ENCODE measurements at places on chromosomes 6 and 20.

GRCh38 chr6:168533414-168533813 lies 92.4 kb downstream of the SMOC2 start:
- no peak for DNase-seq

- no peak for DNase-seq
These were observed 202.4 kb downstream of the FARS2 start for GRCh38 chr6:5463690-5464089.

- no peak for DNase-seq
These were observed 8.4 kb upstream of the NUP153 start for GRCh38 chr6:17714879-17715851.

GRCh38 chr6:139567095-139567494 lies 192.6 kb upstream of the CITED2 start:
- no peak for DNase-seq

DNA sequence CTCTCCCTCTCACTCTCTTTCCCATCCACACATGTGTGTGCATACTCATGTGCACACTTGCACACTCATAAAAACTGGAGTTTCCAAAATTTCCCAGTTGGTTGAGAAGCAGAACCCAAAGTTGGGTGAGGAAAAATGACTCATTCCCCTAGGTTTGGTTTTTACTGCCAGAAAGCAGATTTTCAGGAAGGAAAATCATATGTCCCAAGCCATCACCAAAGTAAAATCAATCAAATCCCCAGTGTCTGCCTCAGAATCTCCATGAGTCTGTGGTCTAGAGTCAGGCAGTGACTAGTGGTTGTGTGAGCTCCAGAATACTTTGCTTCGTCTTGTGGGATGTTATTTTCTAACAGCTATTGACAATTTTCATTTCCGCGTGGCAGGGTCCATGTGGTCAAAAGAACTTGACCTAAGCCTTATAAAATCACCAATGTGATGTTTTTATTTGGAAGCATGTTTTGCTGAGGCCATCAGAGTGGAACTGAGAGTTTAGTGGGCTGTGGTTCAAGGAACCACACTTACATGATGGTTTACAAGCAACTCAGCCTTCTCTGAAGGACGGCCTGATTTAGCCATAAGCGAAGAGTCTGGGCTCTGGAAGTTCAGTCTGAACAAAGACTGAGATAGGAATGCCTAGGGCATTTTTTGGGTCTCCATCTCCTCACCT lies 81.9 kb upstream of the CCN6 start:
- DNase-seq = no peak

GRCh38 chr20:31570735-31571617 lies 34.1 kb upstream of the ID1 start:
- DNase-seq = no peak
